Purkinje cell (primary cell): ENCODE measurements at places on chromosomes 16 and 17. TPM values are rescaled to one million over a fixed set of nuclear protein-coding genes. Genes with fewer than 3 reads are reported as not detected.

The DBF4B gene
- 1.3 TPM in 1 of 2 replicates, not detected in the other for polyA plus RNA-seq

The TNK1 gene
- 0.15 TPM in 1 of 2 replicates, not detected in the other for polyA plus RNA-seq

The CFDP1 gene
- 102 and 108 TPM in 2 replicates for polyA plus RNA-seq

The KRTAP17-1 gene
- not detected in 2 replicates for polyA plus RNA-seq

The CNTNAP1 gene
- polyA plus RNA-seq = 6.8 and 11.4 TPM in 2 replicates

The DLX3 gene
- not detected in 2 replicates for polyA plus RNA-seq
